Activated CD4-positive, alpha-beta T cell treated with anti-CD3 and anti-CD28 coated beads, Interleukin-2, amount 50 U/mL, for 16 hours (primary cell): ENCODE measurements at places on chromosomes 2 and 18.

GRCh38 chr2:114218383-114218782 lies 224.1 kb upstream of the DPP10 start:
- no peak for DNase-seq

- DNase-seq, result no peak
Measured at GRCh38 chr18:29651122-29651680, 1391.3 kb downstream of the DSC3 start.

DNA sequence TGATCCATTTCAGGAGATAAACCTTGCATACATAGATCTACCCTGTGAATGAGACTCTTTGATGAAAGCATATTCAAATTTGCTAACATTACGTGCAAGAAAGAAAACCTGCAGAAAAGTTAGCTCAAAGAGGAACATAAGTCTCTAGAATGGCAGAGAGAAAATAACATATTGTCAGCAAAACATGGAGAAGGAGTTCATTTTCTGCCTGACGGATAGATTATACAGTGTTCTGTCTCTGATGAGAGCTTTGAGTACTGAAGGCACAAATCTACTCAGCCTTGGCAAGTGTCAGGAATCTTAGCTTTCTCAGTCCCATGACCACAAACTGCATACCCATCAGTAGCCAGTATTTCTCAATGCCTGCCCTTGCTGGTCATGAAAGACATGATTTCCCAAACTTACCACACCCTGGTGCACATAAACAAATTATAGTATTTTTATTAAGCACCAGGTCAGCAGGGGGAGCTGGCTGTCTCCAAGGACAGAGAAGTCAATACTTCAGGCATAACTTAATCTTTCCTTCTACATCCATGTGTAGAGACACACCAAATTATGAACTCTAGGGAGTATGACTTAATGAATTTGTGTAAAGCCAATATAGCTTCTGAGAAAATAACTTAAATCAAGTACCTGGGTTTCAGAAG lies 401.2 kb upstream of the SOX11 start:
- DNase-seq, result no peak

GRCh38 chr18:73545472-73545871 lies 602.2 kb downstream of the FBXO15 start:
- DNase-seq, result no peak

GRCh38 chr2:105497094-105497493 lies 98.2 kb upstream of the FHL2 start:
- no peak for DNase-seq
